Osteoblast (primary cell): ENCODE measurements at places on chromosomes 6 and 20. TPM values are rescaled to one million over a fixed set of nuclear protein-coding genes. Genes with fewer than 3 reads are reported as not detected.

DNA sequence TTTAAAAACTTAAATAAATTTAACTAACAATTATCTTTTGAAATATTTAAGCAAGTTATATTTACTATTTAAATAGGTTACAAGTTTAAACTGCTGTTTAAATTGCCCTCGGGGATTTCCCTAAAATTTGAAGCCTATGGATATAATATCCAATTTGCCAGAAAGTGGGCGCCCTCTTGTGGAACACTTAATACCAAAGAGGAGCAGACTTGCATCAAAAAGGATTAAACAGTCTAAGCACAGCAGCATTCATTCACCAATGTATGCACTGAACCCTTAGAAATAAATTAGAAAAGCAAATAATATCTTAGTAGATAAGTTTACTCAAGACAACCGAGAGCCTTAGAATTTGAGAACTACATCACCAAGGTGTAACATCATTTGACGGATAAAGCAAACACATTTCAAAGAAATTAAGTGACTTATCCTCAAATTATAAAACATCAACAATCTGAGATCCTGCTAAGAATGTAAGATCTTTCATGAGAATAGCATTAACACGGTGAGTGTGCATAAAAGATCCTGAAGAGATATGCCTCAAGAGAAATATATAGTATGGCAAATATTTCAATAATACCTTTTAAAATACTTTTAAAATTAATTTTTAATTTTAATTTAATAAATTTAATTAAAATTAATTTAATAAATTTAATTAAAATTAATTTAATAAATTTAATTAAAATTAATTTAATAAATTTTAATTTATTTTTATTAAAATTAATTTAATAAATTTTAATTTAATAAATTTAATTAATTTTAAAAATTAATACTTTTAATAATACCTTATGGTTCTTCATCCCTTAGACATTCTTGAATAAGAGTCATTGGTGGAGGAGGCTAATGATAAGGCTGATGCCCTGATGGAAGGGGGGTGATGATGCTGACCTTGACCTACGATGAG is 11.5 kb upstream of the MEP1A start:
- DNase-seq: peak; percentile 52

Gene L3MBTL3
- total RNA-seq: 8.5 and 8.7 TPM in 2 replicates

DNA sequence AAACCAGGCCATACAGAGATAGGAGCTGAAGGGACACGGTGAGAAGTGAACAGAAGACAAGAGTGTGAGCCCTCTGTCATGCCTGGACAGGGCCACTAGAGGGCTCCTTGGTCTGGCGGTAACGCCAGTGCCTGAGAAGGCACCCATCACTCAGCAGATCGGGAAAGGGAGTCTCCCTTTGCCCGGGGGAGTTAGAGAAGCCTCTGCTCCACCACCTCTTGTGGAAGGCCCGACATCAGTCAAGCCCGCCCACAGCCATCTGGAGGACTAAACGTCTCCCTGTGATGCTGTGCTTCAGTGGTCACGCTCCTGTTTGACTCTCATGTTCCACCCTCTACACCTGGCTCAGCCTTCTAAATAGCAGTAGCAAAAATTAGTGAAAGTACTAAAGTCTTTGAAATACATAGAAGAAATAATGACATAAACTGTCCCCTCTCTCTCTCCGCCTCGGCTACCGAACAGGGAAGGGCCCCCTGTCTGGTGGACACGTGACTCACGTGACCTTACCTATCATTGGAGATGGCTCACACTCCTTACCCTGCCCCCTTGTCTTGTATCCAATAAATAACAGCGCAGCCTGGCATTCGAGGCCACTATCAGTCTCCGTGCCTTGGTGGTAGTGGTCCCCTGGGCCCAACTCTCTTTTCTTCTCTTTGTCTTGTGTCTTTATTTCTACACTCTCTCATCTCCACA is 66.7 kb downstream of the RPP21 start:
- DNase-seq: no peak

Gene SERINC1
- 247 and 260 TPM in 2 replicates for total RNA-seq

- DNase-seq: peak; percentile 95
These were observed 41.4 kb upstream of the TMEM181 start for GRCh38 chr6:158518191-158519127.

GRCh38 chr6:117352466-117353081 is 73.2 kb downstream of the ROS1 start:
- DNase-seq: peak; percentile 17

GRCh38 chr20:58023346-58023745 is 205.1 kb downstream of the ANKRD60 start:
- no peak for DNase-seq

DNA sequence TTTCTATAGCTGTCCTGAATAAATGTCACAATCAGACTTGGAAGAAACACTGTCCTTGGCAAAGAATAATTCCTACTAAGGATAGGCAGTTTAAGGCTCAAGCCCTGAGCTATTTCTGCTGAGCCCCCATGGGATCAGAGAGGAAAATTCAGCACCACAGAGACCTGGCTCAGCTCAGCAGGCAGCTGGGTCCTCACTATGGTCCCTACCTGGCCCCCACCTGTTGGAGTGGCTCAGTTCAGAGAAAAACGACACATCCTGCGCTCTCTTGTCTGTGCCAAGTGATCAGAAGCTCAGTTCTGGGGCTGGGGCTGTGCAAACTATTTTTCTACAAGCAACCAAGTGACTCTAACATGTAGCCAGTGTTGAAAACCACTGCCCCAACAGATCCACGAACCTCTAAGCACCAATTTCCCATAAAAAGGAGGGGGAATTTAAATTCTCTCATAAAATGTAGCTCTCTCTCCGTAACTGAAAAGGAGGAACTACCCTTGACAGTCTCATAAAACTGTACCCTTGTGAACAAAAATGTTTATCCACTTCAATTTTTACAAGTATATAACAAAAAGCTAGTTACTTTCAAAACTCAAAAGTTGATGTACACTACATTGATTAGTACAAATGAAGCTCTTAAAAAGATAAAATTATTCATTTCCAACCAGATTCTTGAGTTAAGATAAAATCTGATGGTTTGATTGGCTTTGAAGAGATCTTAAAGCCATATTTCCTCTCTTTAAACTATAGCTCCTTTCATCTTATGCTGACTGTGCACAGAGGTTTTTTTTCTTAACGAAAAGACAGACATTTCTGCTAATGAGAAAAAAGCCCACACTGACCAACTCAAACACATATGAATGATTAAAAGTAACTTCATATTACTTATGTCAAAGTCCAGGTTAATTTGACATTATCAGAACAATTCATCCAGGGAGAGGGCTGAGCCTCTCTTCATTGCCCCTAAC is 52.0 kb downstream of the KIF13A start:
- DNase-seq: no peak

Gene KHDC1L
- total RNA-seq: 0.72 TPM in 1 of 2 replicates, not detected in the other
